NCI-H1694 (cell line): ENCODE measurements at places on chromosomes 12 and 14.

DNA sequence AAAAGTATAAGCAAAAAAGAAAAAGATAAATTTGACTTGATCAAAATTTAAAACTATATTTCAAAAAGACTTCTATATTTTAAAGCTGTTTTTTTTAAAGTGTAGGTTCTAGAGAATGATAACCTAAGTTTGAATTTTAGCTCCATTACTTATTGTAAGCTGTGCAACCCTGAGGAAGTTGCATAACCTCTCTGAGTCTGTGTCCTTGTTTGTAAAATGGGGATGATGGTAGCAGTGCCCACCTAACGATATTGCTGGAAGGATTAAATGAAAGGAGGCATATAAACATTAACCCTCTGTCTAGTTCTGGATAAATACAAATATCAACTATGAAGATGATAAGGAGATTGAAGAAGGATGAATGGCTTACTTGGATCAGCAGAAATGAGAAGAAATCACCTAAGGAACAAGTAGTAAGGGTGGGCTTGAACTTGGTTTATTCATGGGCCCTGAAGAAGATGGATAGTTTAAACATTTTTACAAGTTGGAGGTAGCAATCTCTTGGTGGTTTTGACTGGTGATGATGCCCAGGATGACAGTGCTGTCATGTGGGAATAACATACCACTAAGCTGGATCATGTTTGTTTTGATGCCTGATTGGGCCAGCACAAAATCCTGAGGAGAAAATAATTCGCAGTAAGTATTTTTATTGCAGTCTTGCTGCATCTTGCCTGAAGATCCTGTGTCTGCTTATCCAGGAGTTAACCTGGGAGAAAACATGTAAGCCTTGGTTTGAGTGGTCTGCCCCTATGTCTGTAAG lies 35.0 kb downstream of the TXNRD1 start:
- no peak for DNase-seq

DNA sequence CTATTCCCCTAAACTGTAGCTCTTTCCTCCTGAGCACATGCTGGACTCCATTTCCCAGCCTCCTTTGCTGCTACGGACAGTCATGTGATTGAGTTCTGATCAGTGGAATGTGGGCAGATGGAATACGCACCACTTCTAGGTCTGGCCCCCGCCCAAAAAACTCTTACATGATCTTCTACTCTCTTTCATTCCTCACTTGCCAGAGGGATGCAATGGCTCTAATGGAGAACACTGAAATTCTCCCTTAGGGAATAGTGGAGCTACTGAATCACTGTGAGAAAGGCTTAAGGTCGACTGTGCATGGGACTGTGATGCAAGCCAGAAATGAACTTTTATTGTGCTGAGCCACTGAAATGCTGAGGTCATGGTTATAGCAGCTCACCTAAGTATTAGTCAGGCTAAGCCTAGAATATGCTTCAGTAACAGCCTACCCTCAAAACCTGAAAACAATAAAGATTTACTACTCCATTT lies 13.0 kb upstream of the TMED2 start:
- no peak for DNase-seq

GRCh38 chr14:78448164-78449094 lies 278.3 kb downstream of the NRXN3 start:
- DNase-seq, result peak; percentile 69

DNA sequence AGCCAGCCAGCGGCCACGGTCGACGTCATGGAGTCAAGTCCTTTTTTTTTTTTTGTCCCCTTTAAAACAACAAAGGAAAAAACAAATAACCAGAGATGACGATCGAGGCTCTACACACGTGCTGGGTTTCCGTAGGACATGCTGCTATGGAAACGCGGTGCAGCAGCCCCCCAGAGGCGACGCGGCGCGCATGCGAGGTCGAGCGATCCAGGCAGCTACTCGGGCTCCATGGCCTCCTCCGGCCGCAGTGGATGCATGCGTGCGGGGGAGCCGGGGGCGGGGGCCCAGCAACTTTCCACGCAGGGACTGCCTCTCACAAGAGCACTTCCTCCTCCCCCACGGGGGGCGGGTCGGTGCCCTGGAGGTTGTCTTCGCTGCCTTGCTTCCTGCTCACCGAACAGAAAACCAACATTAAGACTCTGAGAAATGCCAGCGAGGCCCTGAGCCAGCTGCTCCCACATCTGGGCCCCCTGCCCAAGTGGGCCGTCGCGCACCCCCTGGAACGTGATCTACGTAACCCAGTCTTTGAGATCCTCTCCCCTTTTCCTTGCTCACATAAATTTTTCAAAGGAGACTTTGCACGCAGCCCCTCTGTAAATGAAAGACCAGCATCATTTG lies 30.7 kb downstream of the P2RX4 start:
- no peak for DNase-seq
